Cardiac muscle cell (in vitro differentiated cells and primary cell): ENCODE measurements at places on chromosomes 5 and 9.

GRCh38 chr5:155254399-155254798, 240.8 kb downstream of the KIF4B start:
- no peak overlapping the region for H3K27ac ChIP-seq
- H3K4me3 ChIP-seq = no peak overlapping the region
- H3K36me3 ChIP-seq = no peaks in the 10 kb centered on the region
- H3K4me1 ChIP-seq = no peaks in the 10 kb centered on the region

DNA sequence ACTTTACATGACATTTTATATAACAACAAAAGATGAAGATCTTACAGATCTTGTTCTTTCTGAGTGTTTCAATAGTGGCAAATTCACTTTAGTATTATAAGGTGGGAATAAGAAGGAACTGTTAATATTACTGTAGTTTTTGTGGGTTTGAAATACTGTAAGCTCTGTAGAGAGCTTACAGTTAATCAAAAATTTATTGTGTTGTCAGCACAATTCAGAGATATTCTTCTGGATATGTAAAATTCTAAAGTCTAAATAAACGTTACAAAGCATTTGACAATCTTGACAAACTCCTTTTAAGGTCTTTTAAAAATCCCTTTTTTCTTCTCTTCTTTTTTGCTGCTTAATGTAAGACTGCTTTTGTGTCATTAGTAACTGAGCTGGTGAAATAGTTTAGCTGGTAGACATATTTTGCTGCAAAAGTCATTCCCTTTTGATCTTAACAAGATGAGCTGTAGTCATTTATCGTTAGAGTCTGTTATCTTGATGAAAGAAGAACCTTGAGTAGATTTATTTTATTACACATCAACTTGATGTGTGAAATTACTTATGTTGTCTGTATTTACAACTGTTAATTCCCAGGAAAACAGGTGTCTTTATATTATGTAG, 186.0 kb downstream of the WDR70 start:
- no peak for DNase-seq
- H3K27ac ChIP-seq = no peak overlapping the region
- no peaks in the 10 kb centered on the region for H3K27me3 ChIP-seq
- peaks cover 9% of the 10 kb centered on the region for H3K4me1 ChIP-seq
- H3K36me3 ChIP-seq = no peaks in the 10 kb centered on the region

- H3K36me3 ChIP-seq = no peaks in the 10 kb centered on the region
- H3K4me1 ChIP-seq = peaks cover 9% of the 10 kb centered on the region
- no peak overlapping the region for H3K4me3 ChIP-seq
- H3K27me3 ChIP-seq = no peaks in the 10 kb centered on the region
Measured at GRCh38 chr5:32153723-32154122, 20.4 kb downstream of the GOLPH3 start.

DNA sequence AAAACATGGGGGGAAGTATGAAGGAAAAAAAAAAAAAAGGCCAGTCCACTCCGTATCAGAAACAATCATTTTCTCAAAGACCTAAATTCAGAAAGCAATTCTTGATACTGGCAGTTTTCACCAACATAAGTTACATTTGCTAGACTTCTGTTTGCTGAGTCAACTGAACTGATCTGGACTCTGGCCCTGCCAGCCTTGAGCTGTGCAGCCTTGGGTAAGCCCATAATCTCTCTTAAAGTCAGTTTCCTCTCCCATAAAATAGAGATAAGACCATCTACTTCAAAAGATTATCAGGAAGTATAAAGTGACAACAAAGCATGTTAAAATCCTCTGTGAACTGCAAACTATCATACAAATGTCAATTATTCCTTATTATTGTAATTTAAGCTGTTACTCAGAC, 106.8 kb downstream of the MAPKAP1 start:
- no peak overlapping the region for H3K4me3 ChIP-seq
- no peak overlapping the region for H3K27ac ChIP-seq
- no peaks in the 10 kb centered on the region for H3K27me3 ChIP-seq
- peaks cover 13% of the 10 kb centered on the region for H3K4me1 ChIP-seq
- no peaks in the 10 kb centered on the region for H3K36me3 ChIP-seq

GRCh38 chr9:14517154-14517906, 175.9 kb downstream of the ZDHHC21 start:
- H3K4me3 ChIP-seq = no peak overlapping the region
- no peaks in the 10 kb centered on the region for H3K36me3 ChIP-seq
- no peaks in the 10 kb centered on the region for H3K4me1 ChIP-seq
- H3K27me3 ChIP-seq = no peaks in the 10 kb centered on the region
- H3K27ac ChIP-seq = no peak overlapping the region
- no peak for DNase-seq

DNA sequence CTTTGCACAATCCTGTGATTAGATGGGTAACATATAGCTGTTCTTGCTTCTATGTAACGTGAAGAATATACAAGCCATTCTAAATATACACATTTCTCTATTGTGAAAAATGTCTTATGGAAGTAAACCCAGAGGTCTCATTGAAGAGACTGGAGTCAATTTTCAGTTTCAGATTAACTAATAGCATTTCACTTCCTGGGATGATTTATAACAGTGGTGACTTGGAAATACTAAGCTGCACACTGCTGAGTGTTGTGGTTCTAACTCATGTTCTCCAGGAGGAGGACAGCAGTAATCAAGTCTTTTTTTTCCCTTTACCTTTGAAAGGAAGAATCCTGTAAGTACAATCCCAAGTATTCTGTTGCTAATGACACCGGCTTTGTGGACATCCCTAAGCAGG, 3.3 kb downstream of the CTSL start:
- H3K27ac ChIP-seq = no peak overlapping the region
- H3K36me3 ChIP-seq = peaks cover 17% of the 10 kb centered on the region
- H3K4me1 ChIP-seq = no peaks in the 10 kb centered on the region

- no peak overlapping the region for H3K4me3 ChIP-seq
- no peaks in the 10 kb centered on the region for H3K27me3 ChIP-seq
- no peaks in the 10 kb centered on the region for H3K36me3 ChIP-seq
- no peak for DNase-seq
- H3K4me1 ChIP-seq = peaks cover 19% of the 10 kb centered on the region
Measured at GRCh38 chr9:84860249-84861115, 191.0 kb downstream of the NTRK2 start.

DNA sequence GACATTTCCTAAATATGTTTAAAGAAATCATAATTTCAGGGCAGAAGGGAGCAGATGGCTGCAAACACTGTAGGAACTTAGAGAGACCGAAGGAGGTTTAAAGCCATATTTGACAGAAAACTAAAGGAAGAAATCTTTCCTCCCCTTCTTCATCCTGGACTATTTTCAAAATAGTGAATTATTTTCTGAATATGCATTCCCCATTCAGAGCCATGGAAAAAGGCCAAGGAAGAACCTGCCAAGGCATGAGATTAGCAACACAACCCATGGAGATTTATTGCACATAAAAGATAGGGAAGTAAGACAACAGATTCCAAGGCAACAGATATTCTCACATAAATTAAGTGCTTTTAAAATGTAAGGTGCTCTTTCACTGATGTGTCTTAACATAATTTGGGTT, 233.3 kb upstream of the ADAMTS16 start:
- H3K4me3 ChIP-seq = no peak overlapping the region
- no peak for DNase-seq
- H3K27me3 ChIP-seq = no peaks in the 10 kb centered on the region
- H3K36me3 ChIP-seq = no peaks in the 10 kb centered on the region
- H3K4me1 ChIP-seq = no peaks in the 10 kb centered on the region

GRCh38 chr5:15821506-15821905, 321.5 kb downstream of the FBXL7 start:
- H3K36me3 ChIP-seq = no peaks in the 10 kb centered on the region
- H3K4me3 ChIP-seq = no peak overlapping the region
- H3K27ac ChIP-seq = no peak overlapping the region
- no peaks in the 10 kb centered on the region for H3K27me3 ChIP-seq

DNA sequence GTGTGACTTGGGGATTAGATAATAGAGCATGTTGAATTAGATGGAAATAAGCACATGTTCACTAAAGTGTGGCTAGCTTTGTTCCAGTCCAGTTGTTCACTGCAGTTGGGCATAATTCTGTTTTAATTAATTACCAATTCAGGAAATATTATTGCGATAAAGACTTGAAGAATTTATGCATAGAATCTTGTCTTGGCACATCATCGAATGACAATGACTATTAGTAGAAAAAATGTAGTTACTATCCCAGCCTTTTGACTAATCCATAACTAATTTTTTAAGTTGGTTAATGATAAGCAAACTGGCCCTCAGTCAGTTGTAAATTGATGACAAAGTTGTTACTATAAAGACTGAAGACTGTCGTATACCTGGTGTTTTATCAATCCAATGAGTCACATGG, 10.5 kb downstream of the LNPEP start:
- no peak overlapping the region for H3K4me3 ChIP-seq
- no peaks in the 10 kb centered on the region for H3K36me3 ChIP-seq
- no peaks in the 10 kb centered on the region for H3K27me3 ChIP-seq
- H3K27ac ChIP-seq = no peak overlapping the region
- no peaks in the 10 kb centered on the region for H3K4me1 ChIP-seq
- no peak for DNase-seq

- no peak for DNase-seq
- no peak overlapping the region for H3K27ac ChIP-seq
- H3K4me1 ChIP-seq = no peaks in the 10 kb centered on the region
- no peaks in the 10 kb centered on the region for H3K36me3 ChIP-seq
- no peaks in the 10 kb centered on the region for H3K27me3 ChIP-seq
- no peak overlapping the region for H3K4me3 ChIP-seq
Measured at GRCh38 chr5:59790376-59790775, 103.2 kb downstream of the PDE4D start.

GRCh38 chr9:87280421-87280820, 217.2 kb upstream of the DAPK1 start:
- H3K27me3 ChIP-seq = no peaks in the 10 kb centered on the region
- no peak overlapping the region for H3K4me3 ChIP-seq
- peak; percentile 36 for DNase-seq

GRCh38 chr9:130768265-130768664, 66.8 kb upstream of the ABL1 start:
- peak overlapping the region; percentile 57 for H3K27ac ChIP-seq
- H3K36me3 ChIP-seq = no peaks in the 10 kb centered on the region
- H3K4me1 ChIP-seq = peaks cover 19% of the 10 kb centered on the region
- peak; percentile 57 for DNase-seq
- no peaks in the 10 kb centered on the region for H3K27me3 ChIP-seq
- H3K4me3 ChIP-seq = no peak overlapping the region

DNA sequence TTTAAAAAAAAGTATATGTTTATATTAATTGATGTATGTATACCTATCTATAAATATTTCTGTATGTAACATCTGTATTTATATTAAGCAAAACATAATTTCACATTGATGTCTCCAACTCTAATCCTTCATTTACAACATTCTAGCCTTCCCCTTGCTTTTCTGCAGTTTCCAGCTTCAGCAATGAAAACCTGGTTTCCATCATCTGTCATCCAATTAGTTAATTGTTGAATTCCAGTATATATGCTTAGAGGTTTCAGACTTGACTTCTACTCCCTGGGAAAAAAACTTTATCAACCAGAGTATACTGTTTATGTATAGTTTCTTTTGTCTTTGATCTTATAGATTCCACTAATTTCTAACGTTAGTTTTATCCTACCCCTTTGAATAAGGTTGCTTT, 38.4 kb downstream of the NMUR2 start:
- H3K27ac ChIP-seq = no peak overlapping the region
- no peaks in the 10 kb centered on the region for H3K36me3 ChIP-seq
- no peak for DNase-seq

GRCh38 chr5:135605221-135605620, 26.4 kb upstream of the CXCL14 start:
- H3K36me3 ChIP-seq = no peaks in the 10 kb centered on the region
- no peaks in the 10 kb centered on the region for H3K4me1 ChIP-seq
- no peak overlapping the region for H3K4me3 ChIP-seq
- H3K27me3 ChIP-seq = peaks cover 13% of the 10 kb centered on the region

DNA sequence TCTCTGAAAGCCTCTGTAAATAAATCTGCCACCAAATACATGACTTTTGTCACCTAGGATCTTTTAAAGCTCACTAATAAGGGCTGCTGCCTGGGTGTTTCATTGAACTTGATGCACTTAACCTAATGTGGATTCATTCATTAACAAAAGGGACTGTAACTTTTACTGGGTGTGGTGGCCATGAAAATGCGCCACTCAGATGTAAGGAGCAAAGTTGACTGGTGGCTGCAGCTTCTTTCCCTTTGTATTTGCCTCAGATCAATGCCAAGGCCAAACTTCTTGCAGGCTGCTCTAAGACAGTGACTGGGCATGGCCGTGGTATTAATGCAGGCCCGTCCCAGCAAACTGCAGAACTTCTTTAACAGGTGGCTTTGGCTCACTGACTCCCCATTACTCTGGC, 22.9 kb downstream of the FAM240B start:
- no peak overlapping the region for H3K4me3 ChIP-seq
- H3K36me3 ChIP-seq = no peaks in the 10 kb centered on the region
- no peak for DNase-seq
- no peak overlapping the region for H3K27ac ChIP-seq

- no peaks in the 10 kb centered on the region for H3K36me3 ChIP-seq
- H3K4me3 ChIP-seq = no peak overlapping the region
- H3K27ac ChIP-seq = no peak overlapping the region
- DNase-seq = no peak
- no peaks in the 10 kb centered on the region for H3K4me1 ChIP-seq
- H3K27me3 ChIP-seq = no peaks in the 10 kb centered on the region
Measured at GRCh38 chr9:4596165-4596922, 65.8 kb upstream of the PLPP6 start.

DNA sequence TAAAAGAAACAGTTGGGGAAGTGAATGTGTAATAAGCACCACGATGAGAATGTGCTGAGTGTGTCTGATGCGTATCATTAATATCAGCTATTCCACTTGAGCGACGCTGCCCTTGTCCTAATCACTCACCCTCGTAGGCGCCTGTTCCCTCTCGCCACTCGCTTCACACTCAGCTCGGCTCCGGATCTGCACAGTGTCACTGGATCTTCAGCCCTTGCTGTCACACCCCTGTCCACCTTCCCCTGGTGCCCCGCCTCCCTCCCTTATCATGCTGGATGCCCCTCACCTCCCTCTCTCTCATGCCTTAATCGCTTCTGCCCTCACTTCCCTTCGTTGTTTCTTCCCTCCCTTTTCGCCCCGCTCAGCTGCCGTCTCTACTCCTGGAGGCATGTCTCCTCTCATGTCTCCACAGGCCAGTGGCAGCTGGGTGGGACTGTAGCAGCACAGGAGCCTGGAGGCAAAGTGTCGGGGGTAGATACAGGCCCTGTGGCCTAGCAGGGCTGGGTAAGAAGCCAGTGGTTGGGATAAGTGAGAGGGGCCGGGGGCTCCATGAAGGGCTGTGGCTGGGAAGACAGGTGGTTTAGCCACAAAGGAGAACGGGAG, 43.5 kb downstream of the ANKDD1B start:
- no peak overlapping the region for H3K4me3 ChIP-seq
- no peak for DNase-seq
- no peaks in the 10 kb centered on the region for H3K36me3 ChIP-seq
- peaks cover 86% of the 10 kb centered on the region for H3K27me3 ChIP-seq
- H3K4me1 ChIP-seq = peaks cover 10% of the 10 kb centered on the region
- H3K27ac ChIP-seq = no peak overlapping the region

- H3K27ac ChIP-seq = peak overlapping the region; percentile 79
- peaks cover 22% of the 10 kb centered on the region for H3K4me1 ChIP-seq
- H3K27me3 ChIP-seq = no peaks in the 10 kb centered on the region
- peak; percentile 37 for DNase-seq
- H3K4me3 ChIP-seq = no peak overlapping the region
Measured at GRCh38 chr9:130845901-130846481, 10.9 kb downstream of the ABL1 start.
